ENCODE measurements at places on chromosomes 12 and 14.
A peak's percentile ranks its signal among the peaks of the same experiment; 100 is the strongest.

DNA sequence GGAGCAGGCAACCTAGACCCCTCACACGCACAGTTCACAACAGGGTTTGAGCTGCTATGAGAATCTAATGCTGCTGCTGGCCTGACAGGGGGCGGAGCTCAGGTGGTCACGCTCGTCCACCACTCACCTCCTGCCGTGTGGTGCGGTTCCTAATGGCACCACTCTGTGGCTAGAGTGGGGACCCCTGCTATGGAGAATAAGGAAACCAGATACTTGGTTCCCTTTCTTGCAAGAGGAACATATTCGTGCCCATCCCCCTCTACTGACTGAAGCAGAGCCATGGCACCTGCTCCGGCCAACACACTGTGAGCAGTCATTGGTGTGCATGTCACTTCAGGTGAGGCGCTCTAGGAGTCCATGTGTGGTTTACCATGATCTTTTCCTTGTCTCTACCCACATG, 30.4 kb upstream of the RIMBP2 start:
- DNase-seq, result no peak

GRCh38 chr12:23753628-23754365, 195.7 kb downstream of the SOX5 start:
- DNase-seq, result peak; percentile 56

DNA sequence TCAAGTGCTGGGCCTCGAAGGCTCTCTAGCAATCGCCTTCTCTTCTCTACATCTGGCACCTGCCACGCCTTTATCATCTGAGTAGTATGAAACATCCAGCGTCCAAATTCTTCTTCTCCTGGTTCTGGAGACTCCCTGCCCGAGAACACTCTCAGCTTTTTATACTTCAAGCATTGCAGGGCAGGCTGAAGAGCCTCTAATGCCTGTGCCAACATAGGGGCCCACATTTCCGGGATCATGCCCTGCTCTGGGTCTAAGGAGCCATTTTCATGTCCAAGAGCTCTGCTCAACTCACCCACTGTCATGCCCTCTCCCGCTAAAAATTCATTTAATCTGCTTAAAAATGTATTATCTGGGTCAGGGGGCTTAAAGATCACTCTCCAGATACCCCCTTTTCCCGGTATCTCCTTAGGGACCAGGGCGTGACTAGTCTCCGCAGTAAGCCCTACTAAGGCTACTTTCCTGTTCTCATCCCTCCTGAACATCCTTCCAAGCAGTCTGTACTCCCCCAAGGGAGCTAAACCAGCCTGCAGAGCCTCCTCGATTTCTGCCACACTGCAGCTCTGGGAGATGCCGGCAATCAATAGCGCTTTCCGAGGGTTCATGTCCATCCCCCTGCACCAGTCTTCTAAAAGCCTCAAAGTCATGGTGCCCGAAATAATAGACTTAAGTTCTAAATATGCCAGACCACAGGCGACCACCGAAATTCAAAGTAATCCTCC, 940 bp downstream of the MOAP1 start:
- DNase-seq, result no peak

GRCh38 chr14:59870277-59871165, at the start of gene RTN1:
Gene RTN1 (minus strand): TSS chr14:59870776. CDS start chr14:59870630, 146 bp downstream.
- DNase-seq, result peak; percentile 91

DNA sequence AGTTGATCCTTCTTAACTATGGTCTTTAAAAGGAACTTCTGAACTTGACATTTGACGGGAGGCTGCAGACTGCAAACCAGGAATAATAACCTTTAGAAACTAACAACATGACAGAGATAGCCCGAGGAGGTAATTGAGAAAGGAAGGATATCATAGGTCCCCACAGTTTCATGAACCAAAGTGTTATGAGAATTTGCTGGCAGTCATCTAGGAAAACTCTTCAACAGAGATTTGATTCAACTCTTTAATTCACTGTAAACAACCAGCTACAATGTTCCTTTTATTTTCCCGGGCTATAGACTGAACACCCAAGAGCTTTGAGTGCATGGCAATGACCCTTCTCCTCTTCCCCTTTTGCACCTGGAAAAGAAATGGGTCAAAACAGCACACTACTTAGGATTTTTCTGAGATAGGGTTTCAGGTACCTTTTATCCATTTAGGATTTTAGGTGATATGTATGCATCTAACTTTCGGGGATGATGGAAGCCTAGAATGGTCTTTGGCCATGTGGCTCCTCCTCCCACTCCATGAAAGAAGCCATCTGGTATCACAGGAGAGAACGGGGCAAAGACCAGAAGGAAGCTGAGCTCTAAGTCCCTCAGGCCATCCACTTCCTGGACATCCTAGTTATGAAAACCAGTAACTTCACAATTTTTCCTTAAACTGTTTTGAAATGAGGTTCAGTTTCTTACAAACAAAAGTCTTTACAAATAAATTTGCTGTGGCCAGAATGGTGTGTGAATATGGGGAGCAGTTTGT, 23.0 kb downstream of the GLT8D2 start:
- DNase-seq, result no peak

GRCh38 chr14:62118461-62118860, 356.2 kb downstream of the SNAPC1 start:
- DNase-seq, result peak; percentile 36

- no peak for DNase-seq
Measured at GRCh38 chr14:54651649-54652048, 84.7 kb downstream of the SAMD4A start.

GRCh38 chr14:99784508-99784907, 8.7 kb upstream of the EML1 start:
- no peak for DNase-seq

- no peak for DNase-seq
Measured at GRCh38 chr12:42385326-42385841, 59.4 kb downstream of the PPHLN1 start.

DNA sequence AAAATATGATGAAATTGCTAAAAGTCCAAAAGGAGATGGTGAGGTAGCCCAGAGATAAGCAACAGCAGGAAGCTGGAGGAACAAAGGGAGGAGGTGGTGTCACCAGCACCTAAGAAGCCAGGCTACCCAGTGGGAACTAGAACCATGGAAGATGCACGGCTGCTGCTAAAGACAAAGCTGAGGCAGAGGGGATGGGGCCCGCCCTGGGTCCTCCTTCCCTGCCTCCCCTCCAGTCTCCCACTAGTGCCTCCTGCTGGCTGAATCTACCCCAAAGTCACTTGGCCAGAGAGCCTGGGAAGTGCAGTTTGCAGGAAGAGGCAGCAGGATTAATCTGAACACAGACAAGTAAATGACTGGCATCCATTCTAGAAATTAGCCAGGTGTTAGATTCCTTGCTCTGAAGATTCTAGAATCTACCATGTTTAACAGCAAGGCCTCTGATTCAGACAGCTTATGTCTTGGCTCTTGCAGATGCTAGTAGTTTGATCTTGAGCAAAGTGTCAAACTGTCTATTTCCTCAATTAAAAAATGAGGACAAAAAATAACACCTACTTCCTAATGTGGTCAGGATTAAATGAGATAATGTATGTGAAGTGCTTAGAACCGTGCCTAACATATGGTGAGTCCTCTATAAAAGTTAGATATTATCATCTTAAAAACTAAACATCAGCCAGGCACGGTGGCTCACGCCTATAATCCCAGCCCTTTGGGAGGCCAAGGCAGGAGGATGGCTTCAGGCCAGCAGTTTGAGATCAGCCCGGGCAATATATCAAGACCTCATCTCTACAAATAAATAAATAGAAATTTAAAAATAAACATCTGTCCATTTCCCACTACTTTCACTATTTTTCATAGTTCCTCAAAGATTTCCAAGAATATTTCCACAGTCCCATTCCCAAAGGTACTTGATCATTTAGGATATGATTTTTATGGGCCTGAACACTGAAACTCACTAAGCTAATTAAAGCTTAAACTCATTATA, 5.8 kb upstream of the LRP10 start:
- DNase-seq, result no peak

- DNase-seq, result no peak
Measured at GRCh38 chr14:73250781-73251500, 13.6 kb downstream of the PAPLN start.

DNA sequence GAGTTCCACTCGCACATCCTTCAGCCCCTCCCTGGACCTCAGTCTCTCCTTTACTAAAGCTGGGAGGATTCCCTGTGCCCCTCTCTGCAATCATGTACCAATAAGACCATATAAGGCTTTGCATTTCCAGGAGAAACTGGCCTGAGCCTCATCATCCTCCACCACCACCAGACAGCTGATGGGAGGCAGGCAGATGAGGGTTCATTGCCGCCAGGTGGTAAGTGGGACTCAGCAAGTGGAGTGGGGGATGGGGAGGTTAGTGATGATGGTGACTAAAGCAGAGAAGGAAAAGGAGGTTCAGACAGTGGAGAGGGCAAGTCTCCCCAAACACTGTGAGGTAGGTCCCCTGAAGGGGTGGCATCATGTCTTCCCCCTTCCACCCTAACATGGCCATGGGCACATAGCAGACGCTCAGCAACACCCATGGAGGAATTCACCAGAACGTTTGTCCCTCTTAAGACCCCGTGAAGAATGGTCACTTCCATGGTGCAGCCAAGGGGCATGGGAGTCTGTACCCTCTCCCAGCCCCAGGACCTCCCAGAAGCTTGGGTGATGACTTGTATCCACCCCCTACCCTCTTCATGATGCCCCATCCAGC, 4.5 kb upstream of the TNFRSF1A start:
- DNase-seq, result no peak

DNA sequence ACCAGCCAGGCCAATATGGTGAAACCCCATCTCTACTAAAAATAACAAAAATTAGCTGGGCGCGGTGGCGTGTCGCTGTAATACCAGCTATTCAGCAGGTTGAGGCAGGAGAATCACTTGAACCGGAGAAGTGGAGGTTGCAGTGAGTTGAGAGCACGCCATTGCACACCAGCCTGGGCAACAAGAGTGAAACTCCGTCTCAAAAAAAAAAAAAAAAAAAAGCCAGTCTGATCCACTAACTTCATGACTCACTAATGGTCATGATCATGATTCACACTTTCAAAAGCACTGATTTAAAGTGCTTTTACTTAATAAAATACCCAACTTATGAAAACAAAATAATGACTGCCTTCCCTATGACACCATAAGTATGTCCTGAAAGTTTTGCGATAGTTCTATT, 38.4 kb upstream of the CPM start:
- DNase-seq, result no peak

GRCh38 chr12:57844709-57845477, 1.6 kb downstream of the CTDSP2 start:
- peak; percentile 70 for DNase-seq

DNA sequence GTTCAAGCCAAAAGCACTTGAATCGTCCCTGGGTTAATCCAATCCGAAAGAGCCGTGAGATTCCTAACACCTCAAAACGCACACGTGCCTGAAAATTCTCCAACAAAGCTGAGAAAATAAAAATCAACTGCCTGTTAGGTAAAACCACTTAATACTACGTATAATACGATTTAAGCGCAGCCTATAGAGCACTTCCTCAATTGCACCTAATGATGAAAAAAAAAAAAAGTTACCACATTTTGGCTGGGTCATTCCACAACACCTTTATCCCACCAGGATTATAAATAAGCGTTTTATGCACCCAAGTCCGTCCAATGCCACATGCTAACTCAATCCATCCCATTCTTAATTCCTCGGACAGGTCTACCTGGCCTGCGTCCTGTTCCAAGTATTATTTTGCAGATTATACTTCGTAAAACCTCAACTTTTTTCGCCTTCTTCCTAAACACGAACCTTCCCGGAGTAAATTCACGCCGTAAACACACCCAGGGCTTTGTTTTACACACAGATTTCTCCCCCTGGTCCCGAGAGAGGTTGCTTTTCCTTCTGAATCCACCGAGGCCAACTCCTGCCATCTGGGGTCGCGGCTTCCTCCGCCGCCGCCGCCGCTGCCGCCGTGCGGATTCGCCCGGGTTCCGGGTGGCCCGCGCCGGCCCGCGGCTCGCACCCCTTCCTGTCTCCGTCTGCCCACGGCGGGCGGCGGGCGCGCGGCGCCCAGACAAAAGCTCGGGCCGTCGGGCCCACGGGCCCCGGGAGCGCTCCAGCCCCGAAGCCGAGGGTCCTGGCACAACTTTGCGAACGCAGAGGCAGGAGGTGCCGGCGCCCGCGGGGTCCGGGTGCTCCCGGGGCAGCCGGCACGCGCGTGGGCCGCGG, 66.2 kb downstream of the RNF34 start:
- peak; percentile 62 for DNase-seq

DNA sequence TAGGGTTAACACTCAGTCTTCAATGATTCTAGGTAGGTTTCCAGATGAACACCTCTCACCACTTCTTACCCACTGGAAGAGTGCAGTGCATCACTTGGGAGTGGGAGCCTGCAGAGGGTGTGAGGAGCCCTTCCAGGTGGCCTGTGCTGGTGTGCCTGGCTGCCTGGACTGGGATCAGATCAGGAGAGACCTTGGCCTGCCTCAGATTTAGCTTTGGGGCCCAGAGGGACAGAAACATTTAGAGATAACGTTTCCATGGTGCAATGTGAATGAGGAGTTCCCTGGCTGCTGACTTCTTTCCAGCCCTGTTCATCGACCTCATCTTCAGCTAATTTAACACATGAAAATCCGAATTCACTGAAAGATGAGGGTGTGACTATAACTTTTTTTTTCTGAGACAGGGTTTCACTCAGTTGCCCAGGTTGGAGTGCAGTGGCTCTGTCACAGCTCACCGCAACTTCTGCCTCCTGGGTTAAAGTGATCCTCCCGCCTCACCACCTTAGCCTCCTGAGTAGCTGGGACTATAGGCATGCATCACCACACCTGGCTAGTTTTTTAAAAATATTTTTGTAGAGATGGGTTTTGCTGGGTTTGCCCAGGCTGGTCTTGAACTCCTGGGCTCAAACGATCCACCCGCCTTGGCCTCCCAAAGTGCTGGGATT, 53.6 kb downstream of the SUSD6 start:
- DNase-seq, result no peak

DNA sequence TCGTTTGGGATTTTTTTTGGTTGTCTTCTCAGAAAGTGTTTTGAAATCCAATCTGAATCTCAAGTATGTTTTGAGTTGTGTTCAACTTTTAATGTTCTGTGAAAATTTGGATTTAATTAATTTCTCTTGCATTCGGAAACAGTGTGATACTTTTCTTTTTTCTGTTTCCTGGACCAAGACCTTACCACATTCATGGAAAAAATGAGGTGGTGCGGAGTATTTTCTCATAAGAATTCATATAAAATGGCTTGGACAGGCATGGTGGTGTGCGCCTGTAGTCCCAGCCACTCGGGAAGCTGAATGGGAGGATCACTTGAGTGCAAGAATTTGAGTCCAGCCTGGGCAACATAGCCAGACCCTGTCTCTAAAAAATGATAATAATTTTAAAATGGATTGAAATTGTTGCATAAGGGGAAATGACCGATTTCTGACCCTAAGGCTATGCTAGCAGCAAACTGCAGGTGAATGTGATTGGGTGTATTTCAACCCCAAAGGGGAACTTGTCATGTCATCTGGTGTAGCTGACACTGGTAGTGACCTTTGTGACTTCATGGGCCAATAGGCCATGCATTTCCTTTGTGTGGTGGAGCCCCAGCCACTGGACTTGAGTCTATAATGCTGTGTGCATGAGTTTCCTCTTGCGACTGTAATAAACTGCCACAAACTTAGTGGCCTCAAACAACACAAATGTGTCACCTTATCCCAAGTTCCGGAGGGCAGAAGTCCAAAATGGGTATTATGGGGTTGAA, 123.5 kb upstream of the RFLNA start:
- no peak for DNase-seq

GRCh38 chr12:45669093-45669492, 60.4 kb upstream of the ARID2 start:
- no peak for DNase-seq

GRCh38 chr14:84144166-84144565, 1385.8 kb upstream of the FLRT2 start:
- no peak for DNase-seq
